ENCODE measurements at places on chromosomes 4 and X. TPM values are rescaled to one million over a fixed set of nuclear protein-coding genes. Genes with fewer than 3 reads are reported as not detected.

DNA sequence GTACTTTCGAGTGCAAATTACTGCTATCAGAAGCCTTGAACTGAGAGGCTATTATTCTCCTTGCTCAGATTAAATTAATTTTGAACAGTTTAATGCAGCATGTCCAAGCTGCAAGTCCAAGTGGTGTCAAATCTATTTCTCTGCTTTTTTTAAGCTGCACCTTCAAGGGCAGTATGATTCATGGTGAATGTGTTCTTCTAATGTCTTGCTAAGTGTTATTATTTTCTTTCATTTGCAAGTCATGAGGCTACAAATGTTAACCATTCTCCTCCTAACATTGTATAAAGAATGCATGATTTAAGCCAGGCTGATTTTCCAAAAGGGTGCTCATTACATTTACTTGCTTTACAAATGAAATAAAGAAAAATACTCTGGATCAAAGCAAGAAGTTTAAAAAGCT is 200.4 kb downstream of the TEX13C start:
- DNase-seq, result no peak
- H3K4me1 ChIP-seq, result no peaks in the 10 kb centered on the region
- H3K4me3 ChIP-seq, result no peak overlapping the region
- no peak overlapping the region for H3K27ac ChIP-seq
- H3K36me3 ChIP-seq, result no peaks in the 10 kb centered on the region
- no peaks in the 10 kb centered on the region for H3K27me3 ChIP-seq

STATH gene
- polyA plus RNA-seq, result not detected

CT45A2 gene
- polyA plus RNA-seq, result not detected

NAP1L3 gene
- polyA plus RNA-seq, result 3.6 TPM

DNA sequence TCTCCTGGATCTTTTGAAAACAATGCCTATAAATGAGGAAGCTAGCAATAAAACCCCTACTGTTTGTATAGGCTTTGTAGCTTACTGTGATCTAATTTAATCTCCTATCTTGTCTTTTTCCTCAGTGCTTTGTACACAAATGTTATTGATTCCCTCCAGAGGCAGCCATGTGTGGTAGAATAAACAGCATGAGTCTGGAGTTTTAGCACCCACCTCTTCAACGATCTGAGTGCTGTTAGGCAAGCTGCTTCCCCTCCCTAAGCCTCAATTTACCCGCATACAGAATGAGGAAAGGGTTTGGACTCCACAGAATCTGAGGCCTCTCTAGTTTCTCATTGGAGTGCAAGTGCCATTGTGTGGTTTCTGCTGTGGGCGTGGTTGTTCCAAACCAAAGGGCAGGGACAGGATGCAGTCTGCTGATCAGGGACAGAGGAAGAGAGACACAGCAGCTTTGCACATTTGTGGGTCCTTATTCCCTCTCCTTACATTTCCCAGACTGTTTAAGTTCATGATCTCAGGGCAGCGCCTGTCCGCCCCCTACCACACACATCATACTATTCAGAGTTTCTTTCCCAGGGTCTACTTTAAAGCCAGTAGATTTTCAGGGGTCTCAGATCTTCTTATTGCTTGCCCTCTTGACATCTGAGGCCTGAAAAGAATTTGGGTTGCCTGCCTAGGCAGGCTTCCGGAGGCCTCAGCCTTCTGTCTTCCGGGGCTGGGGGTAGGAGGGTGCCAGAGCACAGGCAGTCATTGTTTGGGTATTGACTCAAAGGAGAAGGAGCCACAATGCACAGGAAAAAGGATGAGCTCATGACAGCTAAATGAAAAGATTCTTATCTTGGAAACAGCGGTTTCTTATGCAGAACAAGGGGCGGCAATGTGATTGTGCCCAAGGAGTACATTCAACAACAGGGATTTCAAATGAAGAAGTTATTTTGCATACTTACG is 114.9 kb upstream of the TEX13D start:
- peak; percentile 60 for DNase-seq
- H3K27me3 ChIP-seq, result no peaks in the 10 kb centered on the region
- no peaks in the 10 kb centered on the region for H3K36me3 ChIP-seq

TET2 gene
- polyA plus RNA-seq, result 22.7 TPM

ATP1B4 gene
- polyA plus RNA-seq, result not detected

SLITRK4 gene
- polyA plus RNA-seq, result not detected

- no peak for DNase-seq
- no peaks in the 10 kb centered on the region for H3K36me3 ChIP-seq
- no peak overlapping the region for H3K4me3 ChIP-seq
- H3K4me1 ChIP-seq, result no peaks in the 10 kb centered on the region
Observed at GRCh38 chr4:74504212-74504611, 59.3 kb downstream of the AREG start.

- peaks cover 3% of the 10 kb centered on the region for H3K4me1 ChIP-seq
- no peak overlapping the region for H3K27ac ChIP-seq
- DNase-seq, result no peak
- no peaks in the 10 kb centered on the region for H3K27me3 ChIP-seq
Observed at GRCh38 chr4:1623400-1623799, 60.7 kb downstream of the FAM53A start.

PNCK gene
- not detected for polyA plus RNA-seq

DNA sequence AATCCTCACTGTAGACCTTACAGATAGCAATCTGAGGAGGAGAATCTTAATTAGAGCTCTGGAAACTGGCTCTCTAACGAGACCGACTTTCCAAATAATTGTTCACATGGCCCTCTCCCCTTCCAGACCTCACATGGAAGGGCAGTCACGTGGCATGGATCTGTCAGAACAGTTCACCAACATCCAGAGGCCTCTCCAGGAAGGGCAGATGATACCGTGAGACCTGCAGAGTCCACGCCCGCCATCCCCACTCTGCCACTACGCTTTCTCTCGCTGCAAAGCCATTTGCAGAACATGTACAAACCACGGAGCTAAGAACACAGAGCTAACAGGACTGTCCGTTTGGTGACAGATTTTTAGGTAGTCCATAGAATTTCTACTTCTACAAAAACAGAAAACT is 20.7 kb downstream of the FAT1 start:
- no peak overlapping the region for H3K27ac ChIP-seq
- H3K4me3 ChIP-seq, result no peak overlapping the region
- H3K36me3 ChIP-seq, result no peaks in the 10 kb centered on the region
- H3K4me1 ChIP-seq, result no peaks in the 10 kb centered on the region

STEEP1 gene
- polyA plus RNA-seq, result 11.3 TPM

All from CD4-positive, CD25-positive, alpha-beta regulatory T cell (primary cell).